ENCODE measurements at places on chromosomes 2 and 18.

DNA sequence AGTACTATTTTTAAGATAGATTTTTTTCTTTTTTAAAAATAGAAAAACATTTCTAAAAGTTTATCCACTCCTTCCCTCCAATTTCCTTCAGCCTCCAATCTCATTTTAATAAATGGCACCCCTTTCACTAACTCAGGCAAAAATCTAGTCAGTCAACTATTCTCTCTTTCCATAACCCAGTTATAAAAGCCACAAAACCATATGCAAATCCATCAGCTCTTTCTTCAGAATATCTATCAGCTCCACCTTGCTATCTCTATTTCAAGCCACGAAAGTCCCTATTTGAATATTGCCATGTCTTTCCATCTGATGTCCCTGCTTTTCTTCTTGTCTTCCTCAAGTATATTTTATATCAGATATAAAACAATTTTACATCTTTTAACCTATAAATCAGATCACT, 397.1 kb downstream of the ERBB4 start:
- no peak for DNase-seq

GRCh38 chr2:55871637-55872036, 51.9 kb downstream of the EFEMP1 start:
- peak; percentile 35 for DNase-seq

- DNase-seq: peak; percentile 76
These were observed at the start of gene KLF7 for GRCh38 chr2:207165121-207166038. TSS of gene KLF7 (minus strand) at chr2:207165948. CDS start at chr2:207165568, 380 bp downstream.

GRCh38 chr2:190607014-190607597, 41.8 kb upstream of the NAB1 start:
- no peak for DNase-seq

- DNase-seq: no peak
These were observed 36.8 kb upstream of the CYP27C1 start for GRCh38 chr2:127256866-127257265.

- DNase-seq: no peak
These were observed 15.8 kb upstream of the MTCL1 start for GRCh38 chr18:8689517-8689916.

DNA sequence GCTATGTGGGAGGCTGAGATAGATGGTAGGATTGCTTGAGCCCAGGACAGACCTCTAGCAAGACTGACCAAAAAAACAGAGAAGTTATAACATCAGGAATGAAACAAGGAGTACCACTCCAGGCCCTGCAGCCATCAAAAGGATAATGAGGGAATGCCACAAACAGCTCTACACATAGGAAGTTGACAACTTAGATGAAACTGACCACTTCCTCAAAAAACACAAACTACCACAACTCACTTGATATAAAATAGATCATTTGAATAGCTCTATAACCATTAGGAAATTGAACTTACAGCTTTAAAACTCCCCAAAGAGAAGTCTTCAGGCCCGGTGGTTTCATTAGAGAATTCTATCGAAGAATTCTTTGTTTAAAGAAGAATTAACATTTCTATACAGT, 12.9 kb upstream of the ESPNL start:
- no peak for DNase-seq

DNA sequence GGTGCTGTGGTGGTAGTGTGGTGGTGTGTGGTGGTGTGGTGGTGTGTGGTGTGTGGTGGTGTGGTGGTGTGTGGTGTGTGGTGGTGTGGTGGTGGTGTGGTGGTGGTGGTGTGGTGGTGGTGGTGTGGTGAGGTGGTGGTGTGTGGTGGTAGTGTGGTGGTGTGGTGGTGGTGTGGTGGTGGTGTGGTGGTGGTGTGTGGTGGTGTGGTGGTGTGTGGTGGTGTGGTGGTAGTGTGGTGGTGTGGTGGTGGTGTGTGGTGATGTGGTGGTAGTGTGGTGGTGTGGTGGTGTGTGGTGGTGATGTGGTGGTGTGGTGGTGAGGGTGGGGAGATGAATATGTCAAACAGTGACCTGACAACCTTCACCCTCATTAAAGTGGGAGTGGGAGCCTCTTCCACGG, 55.6 kb upstream of the DLGAP1 start:
- peak; percentile 6 for DNase-seq

DNA sequence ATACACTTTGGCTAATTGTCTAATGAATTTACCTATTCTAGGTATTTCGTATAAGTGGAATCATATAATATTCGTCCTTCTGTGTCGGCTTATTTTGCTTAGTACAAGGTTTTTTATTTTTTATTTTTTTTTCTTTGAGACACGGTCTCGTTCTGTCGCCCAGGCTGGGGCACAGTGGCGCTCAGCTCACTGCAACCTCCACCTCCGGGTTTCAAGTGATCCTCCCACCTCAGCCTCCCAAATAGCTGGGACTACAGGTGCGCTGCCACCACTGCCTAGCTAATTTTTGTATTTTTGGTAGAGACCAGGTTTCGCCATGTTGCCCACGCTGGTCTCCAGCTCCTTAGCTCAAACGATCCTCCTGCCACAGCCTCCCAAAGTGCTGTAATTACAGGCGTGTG, 38.2 kb downstream of the PCBP1 start:
- no peak for DNase-seq

GRCh38 chr2:64838817-64839216, 150.4 kb upstream of the SLC1A4 start:
- DNase-seq: no peak

GRCh38 chr2:230411570-230412370, 4.2 kb upstream of the SP100 start:
- peak; percentile 81 for DNase-seq

DNA sequence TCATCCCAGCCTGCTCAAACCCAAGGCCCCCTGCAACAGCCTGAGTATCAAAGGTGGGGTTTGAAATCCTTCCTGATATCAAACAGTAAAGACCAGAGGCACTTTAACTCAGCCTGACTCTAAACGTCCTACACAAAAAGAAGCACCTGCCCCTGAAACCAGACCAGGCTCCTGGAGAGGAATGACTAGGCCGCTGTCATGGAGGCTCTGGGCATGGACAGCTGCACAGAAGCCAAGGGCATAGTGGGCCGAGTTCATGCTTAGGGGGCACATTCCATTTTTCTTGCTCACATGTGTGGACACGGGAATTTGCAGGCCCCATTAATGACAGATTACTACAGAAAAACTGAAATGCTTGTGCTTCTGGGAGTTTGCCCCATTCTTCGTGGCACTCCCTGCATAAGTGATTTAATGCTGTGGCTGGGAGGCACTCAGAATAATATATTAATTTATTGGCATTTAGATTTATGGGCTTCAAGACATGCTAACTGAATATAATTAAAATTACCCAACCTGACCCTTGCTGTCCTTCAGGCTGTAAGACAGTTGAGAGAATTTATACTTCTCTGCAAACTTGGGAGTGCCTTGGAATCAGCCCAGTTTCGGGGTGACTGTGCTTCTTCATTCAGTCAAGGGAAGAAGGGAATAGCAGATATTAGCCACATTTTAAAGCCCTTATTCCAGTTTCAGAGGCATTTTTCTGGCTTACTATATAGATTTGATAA, 105.5 kb downstream of the GYPC start:
- DNase-seq: no peak

DNA sequence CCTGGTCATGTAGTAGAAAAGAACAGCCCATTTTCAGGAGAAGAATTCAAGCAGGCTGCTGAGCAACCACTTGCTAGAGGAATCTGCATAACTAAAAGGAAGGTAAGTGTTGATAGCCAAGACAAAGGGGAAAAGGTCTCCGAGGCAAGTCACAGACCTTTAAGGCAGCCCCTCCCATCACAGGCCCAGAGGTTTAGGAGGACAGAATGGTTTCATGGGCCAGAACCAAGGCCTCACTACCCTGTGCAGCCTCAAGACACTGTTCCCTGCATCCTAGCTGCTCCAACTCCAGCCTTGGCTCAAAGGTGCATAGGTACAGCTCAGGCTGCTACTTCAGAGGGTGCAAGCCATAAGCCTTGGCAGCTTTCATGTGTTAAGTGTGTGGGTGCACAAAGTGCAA, 238.6 kb upstream of the CYP26B1 start:
- DNase-seq: no peak
